ENCODE measurements at places on chromosomes 1 and 21.

DNA sequence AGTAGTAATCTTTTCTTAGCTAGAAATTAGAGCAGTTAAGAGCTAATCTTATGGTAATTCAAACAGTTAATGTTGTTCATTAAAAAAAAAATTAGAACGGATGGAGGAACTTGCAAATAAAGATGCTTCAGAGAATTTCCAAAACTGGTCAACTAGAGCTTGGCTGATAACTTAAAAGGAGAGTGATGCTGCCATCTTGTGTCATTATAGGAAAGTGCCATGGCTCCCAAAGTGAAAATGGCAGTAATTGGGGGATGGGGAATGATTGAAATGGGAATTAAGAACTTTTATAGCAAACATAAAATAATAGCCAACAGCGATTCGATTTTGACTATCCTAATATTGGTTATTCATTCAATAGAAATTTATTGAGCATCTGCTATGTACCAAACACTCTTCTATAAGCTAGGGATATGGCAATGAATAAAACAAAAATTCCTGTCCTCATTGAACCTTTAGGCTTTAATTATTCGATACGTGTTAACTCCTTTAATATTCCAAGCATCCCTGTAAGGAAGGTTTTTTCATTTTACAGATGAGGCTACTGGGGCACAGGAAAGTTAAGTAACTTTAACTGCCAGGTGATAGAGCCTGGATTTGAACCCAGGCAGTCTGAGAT is 5.7 kb upstream of the PLPP3 start:
- DNase-seq: no peak

GRCh38 chr1:222931023-222931422 is 116.2 kb downstream of the DISP1 start:
- no peak for DNase-seq

DNA sequence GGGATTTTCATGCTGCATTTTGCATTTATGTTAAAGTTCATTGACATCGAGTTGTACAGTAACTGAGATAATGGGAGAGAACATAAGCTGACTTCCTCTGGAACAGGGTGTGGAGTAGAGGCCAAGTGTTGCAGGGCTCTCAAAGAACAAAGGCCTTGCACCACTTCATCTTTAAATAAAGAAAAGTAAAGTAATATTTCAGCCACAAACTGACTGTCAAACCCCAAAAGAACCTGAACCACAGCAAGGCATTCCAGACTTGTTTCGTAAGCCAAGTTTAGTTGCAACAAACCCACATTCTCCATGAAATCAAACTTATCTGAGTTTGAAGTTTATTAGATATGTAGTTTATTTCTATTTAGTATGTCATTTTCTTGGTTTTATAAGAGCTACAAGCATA is 19.1 kb upstream of the HMGCS2 start:
- no peak for DNase-seq

GRCh38 chr1:213947200-213947801 is 40.5 kb upstream of the PROX1 start:
- no peak for DNase-seq

DNA sequence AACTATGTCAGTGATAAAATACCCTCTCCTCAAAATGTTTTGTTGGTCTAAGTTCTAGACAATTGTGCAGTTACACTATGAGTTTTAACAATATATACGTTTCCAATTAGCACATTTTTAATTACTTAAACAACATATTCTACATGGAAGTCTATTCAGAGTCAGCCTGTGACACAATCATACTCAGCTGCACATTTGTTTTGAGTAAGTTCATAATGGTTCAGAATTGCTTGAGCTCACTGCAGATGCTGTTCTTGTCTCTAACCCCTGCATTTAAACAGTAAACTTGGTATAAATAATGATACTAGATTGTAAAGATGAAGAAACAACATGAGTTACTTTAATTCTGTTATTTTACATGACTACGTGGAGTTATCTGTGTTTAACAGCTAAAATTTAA is 30.6 kb downstream of the CDKN2C start:
- DNase-seq: no peak

- peak; percentile 64 for DNase-seq
Observed at GRCh38 chr1:159798893-159799292, 3.3 kb upstream of the FCRL6 start.

- DNase-seq: peak; percentile 42
Observed at GRCh38 chr1:215567491-215568298, 591 bp downstream of the KCTD3 start.

- no peak for DNase-seq
Observed at GRCh38 chr1:44870096-44870495, 27.0 kb upstream of the PTCH2 start.

GRCh38 chr1:151534662-151535278 is 5.3 kb upstream of the TUFT1 start:
- DNase-seq: no peak

DNA sequence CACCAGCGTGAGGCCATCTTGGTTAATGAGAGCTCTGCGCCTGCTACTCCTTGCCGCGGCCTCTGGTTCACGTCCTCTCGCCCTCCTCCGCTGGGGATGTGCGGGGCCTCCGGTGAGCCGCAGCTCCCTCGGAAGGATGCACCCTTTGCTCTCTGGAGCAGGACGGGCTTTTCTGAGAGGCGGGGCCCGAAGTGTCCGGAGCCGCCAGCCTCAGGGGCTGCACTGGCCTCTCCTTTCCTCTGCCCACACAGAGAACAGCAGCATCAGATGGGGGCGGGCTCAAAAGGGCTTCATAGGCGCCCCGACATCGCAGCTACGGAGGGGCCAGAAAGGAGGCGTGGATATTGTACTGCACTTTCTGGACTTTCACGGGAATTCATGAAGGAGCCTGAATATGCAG is 284.7 kb downstream of the CAMTA1 start:
- no peak for DNase-seq

- DNase-seq: no peak
Observed at GRCh38 chr1:45999507-45999906, 132.9 kb downstream of the PIK3R3 start.

All from Panc1 (cell line).